ENCODE measurements at places on chromosomes 3 and 15. TPM values are rescaled to one million over a fixed set of nuclear protein-coding genes. Genes with fewer than 3 reads are reported as not detected.

BCL2A1 gene
- 1.9 TPM for total RNA-seq

PRTG gene
- total RNA-seq: 4.4 TPM

SYNM gene
- total RNA-seq: 5.7 TPM

ESYT3 gene
- total RNA-seq: 0.07 TPM

CPNE4 gene
- not detected for total RNA-seq

CPEB1 gene
- not detected for total RNA-seq

CLDN1 gene
- total RNA-seq: 0.27 TPM

ERC2 gene
- total RNA-seq: 2.8 TPM

FRMD5 gene
- total RNA-seq: 25.8 TPM

PIERCE2 gene
- total RNA-seq: 1.6 TPM

STXBP5L gene
- total RNA-seq: not detected

XCR1 gene
- not detected for total RNA-seq

PAQR5 gene
- total RNA-seq: not detected

All from thoracic aorta endothelial cell (primary cell).